Fibroblast of the aortic adventitia (primary cell): ENCODE measurements at places on chromosomes 1 and 21. TPM values are rescaled to one million over a fixed set of nuclear protein-coding genes. Genes with fewer than 3 reads are reported as not detected.

Gene KCNAB2
- 4.0 and 9.1 TPM in 2 replicates for total RNA-seq

Gene CD53
- total RNA-seq: not detected in 2 replicates

Gene RGSL1
- not detected in 2 replicates for total RNA-seq

Gene FASLG
- total RNA-seq: not detected in 2 replicates

Gene PRAMEF13
- not detected in 2 replicates for total RNA-seq

Gene CORT
- total RNA-seq: 0.36 TPM in 1 of 2 replicates, not detected in the other

Gene ODF2L
- 52.4 and 65.9 TPM in 2 replicates for total RNA-seq

Gene BGLAP
- 0.18 TPM in 1 of 2 replicates, not detected in the other for total RNA-seq

DNA sequence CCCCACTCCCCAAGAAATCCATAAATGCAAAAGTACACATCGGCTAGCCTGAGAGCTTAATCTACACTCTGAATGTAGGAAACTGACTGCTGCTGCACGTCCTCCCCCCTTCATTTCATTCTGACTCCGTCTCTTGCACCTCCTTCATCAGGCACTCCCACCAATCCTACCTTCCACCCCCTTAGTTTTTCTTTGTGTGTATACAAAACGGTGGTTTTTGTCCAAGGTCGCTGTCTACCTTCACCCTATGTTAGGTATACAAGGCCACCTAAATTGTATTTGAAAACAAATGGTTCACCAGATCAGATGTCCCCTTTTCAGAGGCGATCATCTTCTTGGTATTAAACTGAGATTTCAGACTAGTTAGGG lies 1.9 kb downstream of the WDR26 start:
- DNase-seq: peak; percentile 37

DNA sequence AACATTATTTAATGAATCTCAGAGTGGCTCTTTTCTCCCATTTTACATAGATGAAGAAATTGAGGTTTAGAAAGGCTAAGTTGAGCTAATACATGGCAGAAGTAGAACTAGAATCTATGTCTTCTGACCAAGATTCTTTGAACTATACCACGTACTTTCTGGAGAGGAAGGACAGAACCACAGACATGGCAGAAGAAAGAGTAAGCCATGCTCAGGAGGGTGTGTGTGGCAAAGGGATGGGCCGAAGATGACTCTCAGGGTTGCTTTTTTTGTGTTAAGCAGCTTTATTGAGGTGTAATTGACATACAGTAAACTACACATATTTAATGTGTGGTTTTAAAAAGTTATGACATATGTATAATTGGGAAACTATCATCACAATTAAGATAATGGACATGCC lies 69.5 kb downstream of the PEX14 start:
- no peak for DNase-seq

DNA sequence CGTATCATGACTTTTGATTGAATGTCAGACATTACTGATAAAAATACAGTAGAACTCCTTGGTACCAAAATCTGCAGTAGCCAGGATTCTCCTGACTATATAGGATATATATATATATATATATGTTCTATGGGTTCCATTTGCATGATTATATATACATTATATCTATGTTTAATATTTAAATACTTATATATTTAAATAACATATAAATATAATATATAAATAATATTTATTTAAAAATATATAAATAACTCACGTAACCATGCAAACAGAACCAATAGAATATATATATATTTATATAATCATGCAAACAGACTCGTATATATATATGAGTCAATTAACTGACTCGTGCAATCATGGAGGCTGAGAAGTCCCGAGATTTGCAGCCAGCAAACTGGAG lies 278.8 kb upstream of the PLXNA2 start:
- DNase-seq: no peak

GRCh38 chr1:232579466-232579865 lies 50.5 kb downstream of the SIPA1L2 start:
- no peak for DNase-seq

- DNase-seq: peak; percentile 92
These were observed 40.6 kb downstream of the AKNAD1 start for GRCh38 chr1:108816049-108816893.

- no peak for DNase-seq
These were observed 16.1 kb upstream of the RCAN3 start for GRCh38 chr1:24486331-24487065.

DNA sequence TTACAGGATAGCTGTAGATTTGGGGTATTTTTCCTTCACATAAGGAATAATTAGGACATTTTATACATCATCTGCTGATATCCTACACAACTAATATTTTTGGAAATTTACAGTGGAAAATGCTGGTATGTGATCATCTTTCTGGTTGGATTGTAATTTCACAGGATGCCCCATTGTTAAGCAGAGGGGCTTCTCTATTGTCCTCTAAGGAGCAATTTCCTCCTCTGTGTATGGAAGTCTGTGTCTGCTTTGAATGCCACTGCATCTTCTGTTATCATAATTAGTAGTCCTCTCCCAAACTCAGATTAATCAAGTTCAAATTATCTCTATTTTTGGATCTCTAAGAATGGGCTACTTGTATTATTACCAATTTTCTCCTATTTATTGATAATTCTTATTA lies 988.1 kb upstream of the B3GALT2 start:
- no peak for DNase-seq

DNA sequence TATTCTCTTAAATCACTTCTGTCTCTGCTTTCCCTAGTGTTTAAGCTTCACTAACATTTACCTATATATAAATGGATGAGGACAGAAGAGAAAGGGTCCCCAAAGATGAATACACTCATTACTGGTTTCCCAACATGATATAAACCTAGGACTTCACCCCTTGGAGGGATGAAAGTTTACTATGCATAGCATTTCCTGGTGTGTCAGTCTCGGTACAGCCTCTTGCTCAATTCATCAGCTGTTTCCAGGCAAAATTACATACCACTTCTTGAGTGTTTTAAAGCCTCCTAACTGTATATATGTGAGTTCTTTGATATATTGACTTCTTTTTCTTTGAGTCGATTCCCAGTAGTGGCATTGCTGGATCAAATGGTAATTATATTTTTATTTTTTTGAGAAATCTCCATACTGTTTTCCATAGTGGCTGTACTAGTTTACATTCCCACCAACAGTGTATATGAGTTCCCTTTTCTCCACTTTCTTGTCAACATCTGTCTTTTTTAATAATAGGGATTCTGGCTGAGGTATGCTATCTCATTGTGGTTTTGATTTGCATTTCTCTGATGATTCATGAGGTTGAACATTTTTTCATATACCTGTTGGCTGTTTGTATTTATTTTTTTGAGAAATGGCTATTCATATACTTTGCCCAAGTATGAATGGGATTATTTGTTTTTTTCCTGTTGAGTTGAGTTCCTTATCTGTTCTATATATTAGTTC lies 259.3 kb upstream of the CACYBP start:
- peak; percentile 16 for DNase-seq

- no peak for DNase-seq
These were observed 24.6 kb downstream of the SORT1 start for GRCh38 chr1:109373126-109373525.

DNA sequence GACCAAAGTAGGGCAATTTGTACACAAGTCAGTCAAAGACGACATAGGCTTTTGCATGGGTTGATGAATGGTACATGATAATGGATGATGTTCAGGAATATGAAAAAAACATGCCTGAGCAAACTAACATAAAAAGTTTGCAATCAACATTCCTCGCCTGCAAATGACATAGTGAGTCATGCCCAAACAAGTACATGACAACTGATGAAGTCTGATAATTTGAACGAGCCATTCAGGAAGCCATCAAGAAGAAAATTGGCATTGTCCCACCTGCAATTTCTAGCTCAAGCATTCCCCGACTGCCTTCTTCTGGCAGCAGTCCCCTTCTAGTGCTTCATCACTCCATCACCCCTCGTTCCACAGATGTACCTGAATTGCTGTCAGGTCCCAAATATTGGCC lies 118.4 kb upstream of the NR5A2 start:
- no peak for DNase-seq

- no peak for DNase-seq
These were observed 203.8 kb upstream of the DUSP10 start for GRCh38 chr1:221945669-221946068.

GRCh38 chr1:200134116-200134515 lies 106.6 kb downstream of the NR5A2 start:
- DNase-seq: no peak

GRCh38 chr1:56576880-56577405 lies 2.4 kb downstream of the PLPP3 start:
- peak; percentile 62 for DNase-seq

DNA sequence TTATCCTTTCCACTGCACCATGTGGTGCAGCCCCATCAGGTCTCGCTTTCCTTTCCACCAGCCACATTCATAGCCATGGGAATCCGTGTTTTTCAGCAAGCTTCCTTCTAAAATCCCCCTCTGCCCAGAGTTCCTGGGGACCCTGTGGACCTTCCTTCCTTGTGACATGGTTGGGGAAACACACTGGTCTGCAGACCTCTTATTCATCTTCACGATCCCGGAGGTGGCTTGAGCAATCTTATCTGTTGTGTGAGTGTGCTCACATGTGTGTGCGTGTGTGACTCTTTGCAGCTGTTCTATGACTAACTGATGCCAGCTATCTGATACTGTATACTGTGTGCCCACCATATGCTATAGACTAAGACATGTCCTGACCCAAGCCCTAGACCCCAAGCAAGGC lies 15.6 kb upstream of the IL10 start:
- DNase-seq: no peak

DNA sequence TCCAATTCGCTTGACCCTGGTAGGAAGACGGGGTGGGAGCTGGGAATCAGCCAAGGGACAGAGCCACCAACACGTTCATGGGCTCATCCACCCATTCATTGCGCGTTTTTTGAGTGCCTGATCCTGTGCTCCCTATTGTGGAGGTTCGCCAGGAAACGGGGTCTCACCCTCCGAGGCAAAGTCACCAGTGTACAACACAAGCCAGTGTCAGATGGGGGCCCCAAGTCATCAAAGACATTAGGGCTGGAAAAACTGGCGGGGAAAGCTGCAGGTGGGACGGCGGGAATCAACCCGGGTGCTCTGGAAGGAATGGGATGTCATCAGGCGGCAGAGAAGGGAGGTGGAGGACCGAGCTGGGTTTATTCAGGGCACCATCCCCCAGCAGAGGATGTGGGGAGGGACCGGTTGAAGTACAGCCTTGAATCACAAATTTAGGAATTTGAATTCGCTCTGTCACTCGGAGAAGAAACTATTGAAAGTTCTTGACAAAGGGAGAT lies 667 bp upstream of the NID1 start:
- no peak for DNase-seq

- no peak for DNase-seq
These were observed 9.3 kb downstream of the SLAMF7 start for GRCh38 chr1:160748181-160748877.

DNA sequence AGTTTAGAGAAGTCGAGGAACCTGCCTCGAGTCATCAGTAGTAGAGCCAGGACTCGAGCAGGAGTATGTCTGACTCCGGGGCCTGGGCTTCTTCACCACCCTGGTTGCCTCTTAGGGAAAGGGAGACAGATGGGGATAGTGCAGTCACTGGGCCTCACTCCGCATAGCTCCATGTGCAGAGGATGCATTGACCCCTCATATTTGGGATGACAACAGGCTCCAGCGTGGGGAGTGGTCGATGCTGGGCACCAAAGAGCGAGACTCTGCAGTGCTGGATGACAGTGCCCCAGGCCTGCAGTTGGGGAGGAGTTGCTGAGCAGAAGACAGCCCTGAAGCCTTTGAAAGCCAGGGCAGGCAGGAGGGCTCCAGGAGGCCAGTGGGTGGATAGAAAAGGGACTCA lies 20.8 kb upstream of the TENT5C start:
- no peak for DNase-seq

- DNase-seq: no peak
These were observed 41.8 kb downstream of the ATP2B4 start for GRCh38 chr1:203668401-203668800.

- DNase-seq: no peak
These were observed 33.7 kb downstream of the RTCA start for GRCh38 chr1:100299521-100300222.

- DNase-seq: no peak
These were observed 157.1 kb downstream of the VAV3 start for GRCh38 chr1:107807855-107808254.

DNA sequence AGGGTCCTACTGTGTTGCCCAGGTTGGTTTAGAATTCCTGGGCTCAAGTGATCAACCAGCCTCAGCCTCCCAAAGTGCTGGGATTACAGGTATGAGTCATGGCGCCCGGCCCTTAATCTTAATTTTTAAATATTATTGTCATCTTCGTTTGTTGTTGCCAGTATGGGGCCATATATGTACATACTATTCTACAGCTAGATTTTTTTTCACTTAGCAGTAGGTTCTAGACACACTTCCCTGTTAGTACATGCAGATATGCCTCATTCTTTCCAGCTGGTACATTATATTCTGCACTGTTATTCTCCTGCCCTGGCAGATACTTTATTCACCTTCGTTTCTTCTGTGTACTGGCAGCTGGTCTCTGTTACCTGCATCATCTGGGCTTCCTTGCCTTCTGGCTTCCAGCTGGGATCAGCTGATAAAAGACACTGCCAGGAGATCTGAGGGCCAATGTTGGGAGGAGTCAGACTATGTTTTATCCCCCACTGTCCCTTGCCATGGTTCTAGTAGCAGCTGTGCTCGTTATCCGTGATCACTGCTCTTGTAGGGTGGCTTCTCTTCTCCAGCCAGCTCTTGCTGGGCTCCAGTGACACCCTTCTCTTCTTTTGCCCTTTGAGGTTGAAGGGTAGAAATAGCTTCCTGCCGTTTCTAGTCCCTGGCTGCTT lies 24.7 kb downstream of the ST3GAL3 start:
- DNase-seq: no peak

GRCh38 chr1:175628548-175629317 lies 114.7 kb downstream of the TNR start:
- no peak for DNase-seq

- no peak for DNase-seq
These were observed 19.6 kb downstream of the ARHGEF16 start for GRCh38 chr1:3474016-3474415.

DNA sequence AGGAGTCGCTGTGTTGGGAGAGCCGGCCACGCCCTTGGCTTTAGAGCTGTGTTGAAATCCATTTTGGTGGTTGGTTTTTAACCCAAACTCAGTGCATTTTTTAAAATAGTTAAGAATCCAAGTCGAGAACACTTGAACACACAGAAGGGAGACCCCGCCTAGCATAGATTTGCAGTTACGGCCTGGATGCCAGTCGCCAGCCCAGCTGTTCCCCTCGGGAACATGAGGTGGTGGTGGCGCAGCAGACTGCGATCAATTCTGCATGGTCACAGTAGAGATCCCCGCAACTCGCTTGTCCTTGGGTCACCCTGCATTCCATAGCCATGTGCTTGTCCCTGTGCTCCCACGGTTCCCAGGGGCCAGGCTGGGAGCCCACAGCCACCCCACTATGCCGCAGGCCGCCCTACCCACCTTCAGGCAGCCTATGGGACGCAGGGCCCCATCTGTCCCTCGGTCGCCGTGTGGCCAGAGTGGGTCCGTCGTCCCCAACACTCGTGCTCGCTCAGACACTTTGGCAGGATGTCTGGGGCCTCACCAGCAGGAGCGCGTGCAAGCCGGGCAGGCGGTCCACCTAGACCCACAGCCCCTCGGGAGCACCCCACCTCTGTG lies 4.7 kb downstream of the C1orf35 start:
- no peak for DNase-seq

DNA sequence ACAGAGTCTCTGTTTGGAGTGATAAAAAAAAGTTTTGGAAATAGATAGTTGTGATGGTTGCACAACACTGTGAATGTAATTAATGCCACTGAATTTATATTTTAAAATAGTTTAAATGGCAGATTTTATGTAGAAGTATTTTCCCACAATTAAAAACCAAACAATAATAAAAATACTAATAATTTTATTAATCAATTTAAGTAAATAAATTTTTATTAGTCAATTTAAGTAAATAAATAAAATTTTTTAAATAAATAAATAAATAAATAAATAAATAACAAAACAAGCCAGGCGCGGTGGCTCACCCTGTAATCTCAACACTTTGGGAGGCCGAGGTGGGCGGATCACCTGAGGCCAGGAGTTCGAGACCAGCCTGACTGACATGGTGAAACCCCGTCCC lies 4.9 kb upstream of the KDF1 start:
- DNase-seq: no peak
